ENCODE measurements at places on chromosomes 7 and 10. TPM values are rescaled to one million over a fixed set of nuclear protein-coding genes. Genes with fewer than 3 reads are reported as not detected.

The CLDN15 gene
- 1.7 TPM for total RNA-seq

The COL17A1 gene
- 2.9 TPM for total RNA-seq

The DBNL gene
- 110 TPM for total RNA-seq

The WEE2 gene
- not detected for total RNA-seq

The MKX gene
- total RNA-seq: 0.64 TPM

The ASZ1 gene
- not detected for total RNA-seq

The CRYGN gene
- total RNA-seq: not detected

The PON1 gene
- not detected for total RNA-seq

The NPFFR1 gene
- total RNA-seq: not detected

The SGCE gene
- total RNA-seq: 166 TPM

GRCh38 chr7:26600411-26600810, 264.0 kb downstream of the SKAP2 start:
- DNase-seq: no peak

DNA sequence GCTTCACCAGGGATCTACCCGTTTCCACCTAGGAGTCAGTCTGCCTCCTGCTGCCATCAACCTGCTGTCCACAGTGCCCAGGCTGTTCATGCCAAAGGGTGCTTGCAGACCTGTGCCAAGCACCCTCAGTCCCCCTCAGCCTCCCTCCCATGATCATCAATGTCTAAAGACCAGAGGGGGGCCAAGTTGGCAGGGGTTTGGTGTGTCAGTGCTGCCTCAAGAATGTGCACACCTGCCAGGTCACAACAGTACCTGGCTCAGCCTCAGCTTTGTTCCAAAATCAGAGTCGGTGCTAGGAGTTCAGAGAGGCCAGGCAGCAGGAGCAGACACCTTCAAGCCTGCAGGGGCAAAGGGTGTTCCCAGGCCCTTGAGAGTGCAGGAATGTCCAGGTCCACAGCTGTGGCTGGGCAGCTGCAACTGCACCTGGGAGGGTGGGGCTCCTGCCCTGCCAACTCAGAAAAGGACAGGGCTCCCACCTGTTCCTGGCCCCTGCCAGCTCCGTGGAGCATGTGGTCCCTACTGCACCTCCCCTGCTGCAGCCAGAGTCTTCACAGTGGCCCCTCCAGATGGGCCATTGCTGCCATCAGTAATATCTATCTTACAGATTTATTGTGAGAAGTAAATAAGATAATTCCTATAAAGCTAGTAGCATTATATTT, 219.5 kb downstream of the POLR1F start:
- DNase-seq: no peak

- peak; percentile 9 for DNase-seq
Observed at GRCh38 chr10:58143944-58144343, 123.8 kb downstream of the IPMK start.

DNA sequence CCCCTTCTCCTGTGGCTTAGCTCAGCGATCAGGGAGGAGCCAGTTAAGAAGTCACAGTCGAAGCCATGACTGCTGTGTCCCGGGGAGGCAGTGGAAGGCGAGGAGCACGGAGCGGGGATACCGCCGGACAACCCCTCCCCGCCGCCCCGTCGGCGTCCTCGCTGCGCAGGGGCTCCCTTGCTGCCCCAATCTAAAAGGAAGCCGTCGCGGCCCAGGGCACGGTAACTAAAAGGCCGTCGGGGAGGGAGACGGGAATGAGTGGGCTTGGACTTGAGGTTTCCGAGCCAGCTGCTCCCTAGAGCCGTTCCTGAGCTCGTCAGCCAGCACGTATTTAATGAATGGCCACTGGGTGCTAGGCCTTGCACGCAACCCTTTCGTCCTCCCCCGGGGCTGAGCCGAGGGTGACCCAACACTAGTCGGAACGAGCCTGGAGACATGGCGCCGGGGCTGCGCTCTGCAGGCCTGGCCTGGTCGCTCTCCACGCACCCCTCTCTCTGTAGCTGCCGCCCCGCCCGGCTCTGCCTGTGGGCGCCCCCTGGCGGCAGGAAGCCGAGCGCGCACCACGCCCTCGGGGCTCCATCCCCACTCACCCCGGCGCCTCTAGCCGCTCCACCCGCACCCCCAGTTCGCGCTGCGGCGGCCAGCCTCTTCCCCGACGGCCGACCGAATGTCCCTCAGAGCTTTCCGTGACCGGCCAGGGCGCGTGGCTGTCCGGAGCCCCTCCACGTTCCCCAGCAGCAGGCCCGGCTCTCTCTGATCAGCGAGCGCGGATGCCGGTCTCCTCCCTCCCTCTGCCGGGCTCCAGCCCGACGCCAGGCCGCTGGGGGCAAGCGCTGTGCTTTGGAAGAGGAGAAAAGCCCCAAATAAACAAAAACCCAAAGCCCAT, 29.3 kb upstream of the KCNK18 start:
- DNase-seq: no peak

DNA sequence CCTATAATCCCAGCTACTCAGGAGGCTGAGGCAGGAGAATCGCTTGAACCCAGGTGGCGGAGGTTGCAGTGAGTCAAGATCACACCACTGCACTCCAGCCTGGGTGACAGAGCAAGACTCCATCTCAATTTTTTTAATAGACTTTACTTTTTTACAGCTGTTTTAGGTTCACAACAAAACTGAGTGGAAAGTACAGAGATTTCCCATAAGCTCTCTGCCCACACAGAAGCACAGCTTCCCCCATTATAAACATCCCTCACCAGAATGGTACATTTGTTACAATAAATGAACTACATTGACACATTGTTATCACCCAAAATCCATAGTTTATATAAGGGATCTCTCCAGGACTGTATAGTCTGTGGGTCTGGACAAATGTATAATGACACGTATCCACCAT, 14.6 kb upstream of the PRRT4 start:
- no peak for DNase-seq

GRCh38 chr7:2983586-2983985, 60.1 kb downstream of the CARD11 start:
- no peak for DNase-seq
